ENCODE measurements at places on chromosomes 5 and 9.

DNA sequence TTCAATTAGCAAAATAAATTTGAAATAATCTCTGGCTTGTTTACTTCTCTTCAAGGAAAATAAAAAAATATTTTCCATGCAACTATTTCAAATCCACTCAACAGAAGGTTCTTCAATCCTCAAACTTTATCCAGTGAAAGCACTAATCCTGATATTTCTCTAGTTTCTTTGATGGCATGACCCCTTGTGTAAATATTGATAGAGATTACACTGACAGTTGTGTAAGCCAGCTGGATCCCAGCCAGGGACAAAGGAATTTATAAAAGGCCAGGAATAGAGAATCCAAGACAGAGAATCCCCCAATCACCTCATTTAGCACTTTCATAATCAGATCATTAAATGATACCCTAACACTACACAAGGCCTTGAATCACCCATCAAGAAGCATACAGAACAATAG is 135.2 kb downstream of the GNA14 start:
- no peak for DNase-seq

DNA sequence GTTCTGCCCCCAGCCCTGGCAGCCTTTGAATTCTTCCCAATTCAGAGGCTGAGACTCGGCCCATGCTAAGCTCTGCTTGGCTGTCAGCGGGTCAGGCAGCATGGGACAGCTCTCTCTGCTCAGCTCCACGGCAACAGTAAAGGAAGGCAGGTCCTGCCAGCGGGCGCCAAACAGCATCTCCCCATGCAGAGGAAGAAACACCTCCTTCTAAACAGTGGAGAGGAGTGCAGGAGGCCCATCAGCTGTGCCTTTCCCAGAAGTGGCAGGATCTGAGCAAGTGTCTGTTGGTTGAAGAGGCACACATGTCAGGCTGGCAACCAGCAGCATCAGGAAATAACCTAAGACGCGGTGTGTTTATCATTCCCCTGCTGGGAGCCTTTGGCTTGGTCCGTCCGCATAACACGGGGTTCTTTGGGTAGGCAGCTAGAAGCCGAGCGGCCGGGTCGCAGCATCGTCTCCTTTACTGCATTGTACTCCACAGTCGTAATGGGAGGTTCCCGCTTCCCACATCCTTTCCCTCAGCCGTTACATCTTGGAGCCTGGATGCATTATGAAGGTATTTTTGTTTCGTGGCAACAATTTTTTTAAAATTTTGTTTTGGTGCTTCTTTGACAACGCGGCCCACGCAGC is 42.7 kb upstream of the NCS1 start:
- DNase-seq = no peak

- DNase-seq = no peak
Observed at GRCh38 chr5:173217626-173218397, 17.2 kb downstream of the NKX2-5 start.

- no peak for DNase-seq
Observed at GRCh38 chr5:149735066-149735465, 5.0 kb downstream of the PPARGC1B start.

- no peak for DNase-seq
Observed at GRCh38 chr5:171660434-171660833, 125.2 kb upstream of the SMIM23 start.

DNA sequence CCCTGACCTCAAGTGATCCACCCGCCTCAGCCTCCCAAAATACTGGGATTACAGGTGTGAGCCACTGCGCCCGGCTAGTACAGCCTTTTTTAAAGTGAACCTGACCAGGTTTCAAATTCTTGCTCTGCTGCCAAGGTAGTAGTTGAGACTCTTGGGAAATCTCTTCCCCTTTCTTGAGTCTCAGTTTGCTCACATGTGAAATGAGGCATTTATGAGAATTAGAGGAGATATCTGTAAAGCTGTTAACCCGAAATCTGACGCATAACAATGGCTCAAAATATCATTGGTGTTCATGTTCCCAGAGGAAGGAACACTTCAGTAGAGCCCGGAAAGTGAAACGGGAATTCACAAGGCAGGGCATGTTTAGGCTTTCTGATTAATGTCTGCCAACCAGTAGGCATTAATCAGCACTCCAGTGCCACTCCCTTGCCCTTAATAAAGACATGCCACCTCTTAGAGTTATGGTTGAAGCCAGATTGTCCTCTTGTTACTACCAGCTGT is 1.5 kb downstream of the ARPC5L start:
- no peak for DNase-seq

DNA sequence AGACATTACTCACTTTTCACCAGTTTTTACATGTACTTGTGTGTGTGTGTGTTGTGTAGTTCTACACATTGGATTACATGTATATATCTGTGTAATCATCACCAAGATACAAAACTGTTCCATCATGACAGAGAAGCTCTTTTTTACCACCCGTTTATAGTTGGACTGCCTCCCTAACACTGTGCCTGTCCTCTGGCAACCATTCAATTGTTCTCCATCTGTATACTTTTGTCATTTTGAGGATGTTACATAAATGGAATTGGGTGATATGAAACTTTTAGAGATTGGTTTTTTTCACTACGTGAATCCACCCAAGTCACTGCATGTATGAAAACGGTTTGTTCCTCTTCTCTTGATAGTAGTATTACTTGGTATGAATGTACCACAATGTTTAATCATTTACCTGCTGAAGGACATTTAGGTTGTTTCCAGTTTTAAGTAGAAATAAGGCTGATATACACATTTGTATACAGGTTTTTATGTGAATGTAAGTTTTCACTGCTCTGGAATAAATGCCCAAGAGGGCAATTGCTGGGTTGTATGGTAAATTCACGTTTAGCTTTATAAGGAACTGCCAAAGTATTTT is 126.2 kb downstream of the MAPKAP1 start:
- DNase-seq = no peak

DNA sequence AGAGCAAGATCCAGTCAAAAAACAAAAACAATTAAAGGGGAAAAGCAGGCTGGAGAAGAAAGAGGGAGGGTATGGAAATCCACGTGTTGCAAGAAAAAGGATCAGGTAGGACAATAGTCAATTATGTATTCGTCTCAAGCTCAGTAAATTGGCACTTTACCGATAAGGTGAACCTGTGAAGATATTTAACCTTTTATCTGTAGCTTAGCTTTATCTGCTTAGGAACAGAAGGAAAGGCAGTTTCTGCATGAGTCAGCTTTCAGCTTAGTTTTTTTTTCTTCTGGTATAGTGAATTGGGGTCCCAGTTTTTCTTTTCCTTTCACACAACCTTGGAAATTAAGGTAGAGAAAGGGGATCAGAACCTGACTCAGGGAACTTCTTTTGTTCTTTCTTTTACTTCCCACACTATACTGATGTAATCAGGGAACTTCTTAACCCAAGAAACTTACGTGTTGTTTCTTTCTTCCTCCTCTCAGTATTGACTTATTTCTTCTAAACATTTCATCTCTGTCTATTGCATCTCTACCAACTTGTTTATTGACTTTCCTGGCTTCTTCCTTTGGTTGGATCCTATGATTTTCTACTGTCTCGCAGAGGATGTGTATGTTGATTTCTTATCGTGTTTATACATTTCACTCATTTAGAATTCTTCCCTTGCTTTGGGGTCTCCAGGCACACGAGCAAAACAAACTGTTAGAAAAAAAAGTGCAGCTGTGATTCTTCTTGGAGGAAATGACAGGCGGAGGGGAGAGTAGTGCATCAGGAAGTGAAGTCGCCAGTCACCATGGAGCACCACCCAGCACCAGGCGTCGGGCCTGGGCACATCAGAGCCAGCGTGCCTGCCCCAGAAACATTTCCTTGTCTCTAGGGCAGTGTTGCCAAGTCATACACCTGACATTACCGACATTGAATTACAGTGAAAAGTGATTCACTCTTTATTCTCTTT is 123.0 kb upstream of the LHFPL2 start:
- DNase-seq = no peak

GRCh38 chr5:170296935-170297588 is 515 bp downstream of the LCP2 start:
- DNase-seq = no peak

DNA sequence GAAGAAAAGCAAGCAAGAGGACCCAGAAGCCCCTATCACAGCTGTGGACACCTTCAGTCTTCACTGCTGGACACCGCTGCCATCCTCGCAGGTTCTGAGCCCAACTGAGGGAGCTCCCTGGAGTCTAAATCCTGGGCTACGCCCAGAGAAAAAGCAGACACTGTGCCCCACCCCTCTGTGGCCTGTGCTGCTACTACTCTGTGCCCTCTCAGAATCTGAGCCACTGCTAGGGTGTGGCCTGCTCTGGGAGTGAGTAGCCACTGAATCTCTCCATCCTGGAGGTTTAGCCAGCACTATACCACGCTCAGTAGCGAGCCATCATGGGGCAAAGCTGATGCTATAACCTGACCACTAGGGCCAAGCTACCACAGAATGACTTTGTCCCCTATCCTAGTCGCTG is 338.2 kb downstream of the NPR3 start:
- no peak for DNase-seq

GRCh38 chr9:24045150-24045549 is 219.1 kb upstream of the ELAVL2 start:
- no peak for DNase-seq

GRCh38 chr9:134875371-134875770 is 5.2 kb upstream of the FCN2 start:
- no peak for DNase-seq

DNA sequence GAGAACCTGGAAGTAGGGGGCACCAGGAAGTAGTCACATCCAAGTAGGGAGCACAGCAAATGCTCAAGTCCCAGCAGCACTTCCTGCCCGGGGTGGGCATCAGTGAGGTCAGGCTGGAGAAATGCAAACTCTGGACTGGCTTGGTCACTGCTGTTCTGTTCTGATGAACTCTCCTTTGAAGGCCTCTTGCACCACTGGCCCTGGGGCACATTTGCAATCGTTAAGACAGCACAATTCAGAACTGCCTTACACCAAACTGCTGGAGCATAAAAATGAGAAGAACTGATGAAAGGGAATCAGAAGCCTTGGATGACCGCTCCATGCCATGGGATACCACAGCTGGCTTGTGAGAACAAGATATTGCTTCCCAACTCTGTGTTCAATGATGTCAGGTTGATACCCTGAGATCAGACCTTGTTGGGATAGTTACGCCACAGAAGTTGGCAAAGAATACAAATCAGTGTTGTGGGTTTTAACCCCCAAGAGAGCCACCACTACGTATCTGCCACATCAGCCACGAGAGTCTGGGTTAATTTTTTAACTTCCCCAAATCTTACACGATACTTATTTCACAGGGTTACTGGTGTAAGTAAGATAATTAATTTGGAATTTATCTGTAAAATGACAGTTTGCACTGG is 42.3 kb upstream of the ZSWIM6 start:
- no peak for DNase-seq

DNA sequence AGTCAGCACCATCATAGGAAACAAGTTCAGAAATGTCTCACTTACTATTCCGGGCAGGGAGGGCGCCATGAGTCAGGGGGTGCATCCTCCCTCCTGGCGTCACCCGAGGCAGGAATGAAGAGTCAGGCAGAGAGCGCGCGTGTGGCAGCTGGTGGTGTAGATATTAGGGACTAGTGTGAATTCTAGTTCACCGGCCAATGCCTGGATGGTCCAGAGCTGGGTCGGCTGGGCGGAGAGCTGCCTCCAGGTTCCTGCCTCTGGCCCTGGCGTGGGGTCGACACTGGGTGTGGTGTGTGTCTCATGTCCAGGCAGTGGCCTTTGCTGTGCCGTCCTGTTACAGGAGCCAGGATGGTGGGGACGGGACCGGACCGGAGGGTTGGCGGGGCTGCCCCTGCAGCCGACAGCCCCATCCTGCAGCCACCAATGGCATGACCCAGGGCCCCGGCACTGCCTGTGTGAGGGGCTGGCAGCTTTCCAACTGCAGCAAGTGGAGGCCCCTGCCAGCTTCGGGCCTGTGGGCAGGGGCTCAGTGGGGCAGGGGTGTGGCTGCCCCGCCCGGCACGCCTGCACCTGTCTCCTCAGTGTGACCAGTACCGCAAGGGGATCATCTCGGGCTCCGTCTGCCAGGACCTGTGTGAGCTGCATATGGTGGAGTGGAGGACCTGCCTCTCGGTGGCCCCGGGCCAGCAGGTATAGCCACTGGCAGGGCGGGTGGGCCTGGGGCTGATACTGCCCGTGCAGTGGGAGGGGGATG is 9.1 kb downstream of the DIPK1B start:
- no peak for DNase-seq

- no peak for DNase-seq
Observed at GRCh38 chr9:5551368-5552150, 41.2 kb downstream of the PDCD1LG2 start.

DNA sequence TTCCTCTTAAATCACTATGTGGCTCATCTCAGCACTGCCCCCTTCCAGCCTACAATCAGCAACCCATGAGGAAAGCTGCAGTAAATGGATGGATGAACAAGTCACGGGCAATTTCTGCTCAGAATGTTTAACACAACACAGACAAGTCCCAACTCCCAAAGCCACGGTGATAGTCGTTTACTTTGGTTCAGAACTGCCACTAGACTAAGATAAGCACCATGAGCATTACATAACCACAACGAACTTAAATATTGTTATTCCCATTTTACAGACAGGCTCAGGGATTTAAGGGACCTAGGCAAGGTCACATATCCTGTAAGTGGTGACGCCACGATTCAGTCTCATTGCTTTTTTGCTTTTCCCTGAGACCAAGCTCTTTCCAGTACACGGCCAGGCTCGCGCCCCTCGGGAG is 2.0 kb upstream of the SMIM27 start:
- DNase-seq = no peak

- DNase-seq = no peak
Observed at GRCh38 chr9:105901514-105902109, 207.3 kb downstream of the TMEM38B start.

GRCh38 chr9:14031060-14031414 is 282.9 kb downstream of the NFIB start:
- no peak for DNase-seq

- no peak for DNase-seq
Observed at GRCh38 chr9:76357555-76357954, 36.7 kb downstream of the RFK start.

DNA sequence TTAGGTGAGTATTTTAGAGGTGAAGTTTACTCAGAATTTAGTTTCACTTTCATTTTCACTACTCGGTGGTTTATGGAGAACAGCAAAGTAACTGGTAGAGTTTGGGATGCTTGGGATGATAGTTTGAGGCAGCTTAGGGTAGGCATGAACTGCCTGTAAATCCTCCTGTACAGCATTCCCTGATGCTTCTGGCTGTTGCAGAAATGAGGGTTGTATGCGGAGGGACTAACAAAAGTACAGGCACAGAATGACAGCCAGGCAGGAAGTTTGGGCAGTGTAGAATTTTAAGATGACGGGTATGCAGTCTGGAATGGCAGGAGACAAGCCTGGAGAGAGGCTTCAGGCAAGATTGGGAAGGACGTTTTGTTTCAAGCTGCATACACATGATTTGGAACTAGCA is 48.0 kb upstream of the FAM120AOS start:
- no peak for DNase-seq

DNA sequence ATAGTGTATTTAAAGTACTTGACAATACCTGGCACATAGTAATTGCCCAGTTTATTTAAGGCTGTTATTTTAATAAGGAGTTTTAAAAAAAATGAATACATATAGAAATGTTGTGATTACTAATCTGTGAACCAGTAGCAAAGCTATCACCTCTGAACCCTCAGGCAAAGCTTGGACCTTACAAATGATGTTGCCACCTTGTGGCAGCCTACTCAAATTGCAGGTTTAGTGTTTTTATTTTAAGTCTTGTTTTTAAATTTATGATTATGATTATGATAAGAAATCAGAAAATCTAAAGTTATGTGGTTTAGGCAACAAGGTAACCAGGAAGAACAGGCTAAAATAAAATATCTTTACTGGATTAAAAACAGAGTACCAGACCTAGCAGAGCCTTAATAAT is 35.8 kb downstream of the PPARGC1B start:
- DNase-seq = no peak
